Activated CD8-positive, alpha-beta T cell treated with anti-CD3 and anti-CD28 coated beads, Interleukin-2, amount 10 ng/mL, durations not matched to agents 7 days and 5 days (primary cell): ENCODE measurements at places on chromosomes 1 and 21.

DNA sequence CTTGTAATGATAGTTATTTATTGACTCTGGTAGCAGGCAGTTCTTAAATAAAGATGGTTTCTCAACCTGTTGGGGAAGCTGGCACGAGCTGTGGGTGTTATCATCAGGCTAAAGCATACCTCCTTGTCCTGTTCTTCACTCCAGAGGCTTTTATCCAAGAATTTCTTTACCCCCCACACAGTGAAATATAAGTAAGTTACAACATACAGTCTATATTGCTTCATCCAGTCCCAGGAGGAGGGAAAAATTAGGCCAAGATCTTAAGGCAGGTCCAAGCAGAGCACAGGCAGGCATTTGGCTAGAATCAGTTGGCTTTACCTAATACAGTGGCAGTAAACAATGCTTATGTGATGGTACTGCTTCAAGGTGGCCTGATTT lies 6.3 kb downstream of the TMEM81 start:
- DNase-seq: no peak

- DNase-seq: no peak
Measured at GRCh38 chr21:28371713-28372112, 621.0 kb downstream of the LTN1 start.

DNA sequence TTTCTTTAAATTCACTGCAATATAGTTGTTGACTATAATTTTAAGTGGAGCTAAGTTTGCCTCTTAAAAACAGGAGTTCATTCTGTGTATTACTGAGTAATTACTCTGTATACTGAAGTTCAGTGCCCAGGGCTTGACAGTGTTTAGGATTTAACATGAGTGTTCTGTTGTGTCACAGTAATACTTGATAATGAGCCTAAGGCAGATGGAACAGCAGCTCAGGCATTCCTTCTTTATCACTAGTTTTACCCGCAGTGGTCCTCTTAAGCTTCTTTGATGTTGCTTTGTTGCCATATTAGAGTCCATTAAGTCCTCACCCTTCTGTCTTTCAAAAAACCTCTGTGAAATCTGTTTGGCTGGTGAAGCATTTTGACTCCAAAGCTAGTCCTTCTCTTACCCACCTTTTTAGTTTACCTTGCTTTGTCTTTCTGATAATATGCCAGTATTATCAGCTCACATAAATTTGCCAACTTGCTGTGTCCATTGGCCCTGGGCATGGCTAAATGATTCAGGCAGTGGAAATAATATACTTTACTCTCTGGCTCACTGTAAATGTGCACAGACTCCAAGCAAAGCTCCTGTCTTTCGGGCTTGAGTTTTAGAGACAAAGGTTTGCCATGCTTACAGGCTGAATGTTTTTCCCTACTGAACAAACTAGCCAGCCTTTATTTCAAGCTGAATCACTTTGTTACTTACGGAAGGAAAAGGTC lies 17.7 kb downstream of the HIPK1 start:
- DNase-seq: no peak

- no peak for DNase-seq
Measured at GRCh38 chr1:170749549-170749948, 85.6 kb downstream of the PRRX1 start.

DNA sequence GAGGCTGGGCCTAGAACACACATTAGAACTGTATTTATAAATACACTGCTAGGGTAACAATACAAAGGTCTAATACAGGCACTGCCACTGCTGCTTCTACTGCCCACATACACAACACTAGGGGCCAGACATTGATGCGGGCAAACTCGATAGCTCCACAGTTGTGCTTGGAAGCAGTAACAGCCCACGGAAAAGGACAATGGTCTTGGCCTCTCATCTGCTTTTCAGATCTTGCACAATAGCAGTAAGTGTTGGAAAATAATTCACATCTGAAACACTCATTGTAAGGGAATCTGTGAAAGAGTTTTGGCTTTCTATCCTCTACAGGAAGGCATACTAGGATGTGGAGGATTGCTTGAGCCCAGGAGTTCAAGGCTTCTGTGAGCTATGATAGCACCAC lies 6.9 kb upstream of the SPOCD1 start:
- DNase-seq: no peak

- DNase-seq: no peak
Measured at GRCh38 chr1:37319284-37319683, 155.1 kb upstream of the ZC3H12A start.

DNA sequence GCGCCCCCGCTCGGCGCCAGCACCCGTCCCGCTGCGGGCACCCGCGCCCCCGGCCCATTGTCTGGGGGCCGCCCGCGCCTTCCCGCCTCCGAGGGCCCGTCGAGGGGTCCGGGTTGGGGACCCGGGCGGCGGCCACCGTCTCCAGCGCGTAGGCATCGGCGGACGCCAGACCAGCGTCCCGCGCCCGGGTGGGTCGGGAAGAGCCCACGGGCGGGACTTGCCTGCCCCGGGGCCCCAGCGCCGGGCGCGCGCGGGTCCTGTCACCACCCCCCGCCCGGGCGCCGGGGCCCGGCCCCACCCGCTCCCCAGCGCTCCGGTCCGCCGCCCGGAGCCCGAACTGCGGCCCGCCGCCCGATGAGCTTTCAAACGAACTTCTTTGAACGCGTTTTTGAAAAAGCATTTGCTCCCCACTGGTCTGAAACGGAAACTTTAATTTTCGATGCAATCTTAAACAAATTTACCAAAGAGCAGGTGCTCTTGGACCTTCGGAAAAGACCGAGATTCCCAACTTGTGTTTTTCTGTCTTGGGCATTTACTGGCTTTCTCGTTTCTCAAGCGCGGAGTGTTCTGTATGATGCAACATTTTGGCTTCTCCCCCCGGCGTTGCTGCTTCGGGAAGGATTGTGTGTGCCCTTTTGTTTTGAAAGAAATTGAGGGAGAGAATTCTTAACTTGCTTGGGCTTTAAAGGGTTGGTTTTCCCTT lies 615 bp downstream of the CLIC4 start:
- DNase-seq: no peak

GRCh38 chr1:228354390-228355320 lies 52.0 kb downstream of the TRIM11 start:
- DNase-seq: no peak

DNA sequence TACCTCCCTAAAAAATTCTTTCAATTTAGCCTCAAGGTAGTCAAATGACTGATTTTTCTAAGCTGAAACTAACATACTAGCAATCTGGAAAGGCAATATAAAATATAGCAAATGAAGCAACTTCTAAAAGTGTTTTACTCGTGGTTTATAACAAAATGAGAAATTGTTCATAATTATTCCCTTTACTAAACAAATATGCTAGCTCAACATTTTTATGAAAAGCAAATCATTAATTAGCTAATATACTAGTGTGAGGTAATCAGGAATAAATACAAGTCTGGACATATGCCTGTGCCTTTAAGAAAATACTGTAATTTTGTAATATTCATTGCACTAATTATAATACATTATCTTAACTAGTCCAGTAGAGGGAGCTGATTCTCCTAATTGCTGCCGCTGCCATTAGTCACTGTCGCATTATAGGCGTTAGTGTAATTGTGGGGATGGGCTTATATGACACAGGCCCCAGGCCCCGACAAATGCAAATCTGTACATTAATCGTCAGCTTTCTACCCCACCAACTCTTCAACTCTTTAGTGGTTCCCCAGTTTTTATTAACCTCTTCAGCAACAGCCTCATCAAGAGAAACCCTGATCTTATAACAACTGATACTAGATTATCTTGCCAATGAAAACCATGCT lies 160.9 kb downstream of the GABPA start:
- DNase-seq: peak; percentile 22

DNA sequence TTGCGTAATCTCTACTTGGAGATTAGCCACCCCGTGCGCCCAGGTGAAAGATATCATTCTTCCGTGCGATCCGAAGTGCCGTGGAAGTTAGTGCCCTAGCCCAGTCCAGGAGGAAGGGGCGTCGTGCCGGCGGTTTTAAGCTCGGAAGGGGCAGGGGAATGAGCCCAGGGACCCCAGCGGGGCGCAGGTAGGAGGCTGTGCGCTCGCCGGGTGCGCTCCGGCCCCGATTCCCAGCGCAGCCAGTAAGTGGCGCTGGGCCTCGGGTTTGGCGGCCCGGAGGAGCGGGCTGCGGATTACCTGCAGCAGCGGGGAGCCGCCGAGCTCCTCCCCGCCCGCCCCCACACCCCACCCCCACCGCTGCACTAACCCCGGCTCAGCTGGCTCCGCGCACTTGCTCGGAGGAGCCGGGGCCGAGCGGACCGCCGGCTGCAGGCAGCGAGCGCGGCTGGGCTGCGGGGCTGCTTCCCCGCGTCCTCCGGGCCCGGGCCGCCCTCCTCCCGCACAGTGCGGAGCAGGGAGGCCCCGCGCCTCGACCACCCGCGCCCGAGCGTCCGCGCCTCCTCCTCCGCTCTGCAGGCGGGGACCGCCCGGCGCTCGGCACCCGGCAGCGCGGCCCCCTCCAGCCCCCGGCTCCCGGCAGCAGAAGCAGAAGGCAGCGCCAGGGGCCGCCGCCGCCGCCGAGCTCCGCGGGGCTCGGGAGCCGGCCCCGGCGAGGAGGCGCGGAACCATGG lies at the start of gene RYR2:
TSS of gene RYR2 (plus strand) at position 390 of the 731 bp plus-strand sequence. CDS start at position 728, 338 bp downstream.
- DNase-seq: no peak

GRCh38 chr1:119768778-119769177 lies at the start of gene HMGCS2:
TSS of gene HMGCS2 (minus strand) at chr1:119768905. CDS start at chr1:119768844, 61 bp downstream.
- no peak for DNase-seq

DNA sequence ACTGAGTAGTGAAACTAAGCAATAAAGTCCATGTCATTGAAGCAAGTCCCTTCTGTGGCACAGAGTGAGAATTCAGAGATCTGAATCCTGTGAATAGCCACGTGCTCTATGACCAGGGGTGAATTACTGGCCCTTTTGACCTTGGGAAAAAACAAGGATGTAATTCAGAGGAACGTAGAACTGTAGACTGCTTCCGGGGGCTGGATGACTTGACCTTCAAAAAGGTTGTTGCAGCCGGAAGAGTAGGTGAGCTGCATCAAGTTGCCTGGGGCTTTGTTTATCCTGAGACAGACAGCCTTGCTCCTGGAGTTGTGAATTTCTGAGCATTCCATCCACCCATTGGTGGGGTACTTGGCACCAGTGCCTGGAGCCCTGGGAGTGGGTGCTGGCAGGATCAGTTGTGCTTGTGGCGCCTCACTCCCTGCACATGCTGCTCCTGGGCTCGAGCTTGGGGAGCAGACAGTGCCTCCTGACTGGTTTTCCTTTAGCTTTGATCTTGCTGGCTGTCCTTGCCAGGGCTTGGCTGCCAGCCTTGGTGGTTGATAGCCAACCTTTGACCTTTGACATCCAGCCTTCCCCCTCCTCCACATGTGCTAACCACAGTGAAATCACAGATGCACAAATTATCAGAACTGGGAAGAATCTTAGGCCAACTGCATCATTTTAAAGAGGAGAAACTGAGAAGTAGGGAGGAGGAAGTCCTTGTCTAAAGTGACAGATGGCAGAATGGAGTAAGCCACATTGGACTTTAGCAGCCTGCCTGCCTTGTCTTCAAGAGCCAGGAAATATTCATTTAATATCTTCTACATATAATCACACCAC lies 16.2 kb upstream of the MYOG start:
- DNase-seq: peak; percentile 10

DNA sequence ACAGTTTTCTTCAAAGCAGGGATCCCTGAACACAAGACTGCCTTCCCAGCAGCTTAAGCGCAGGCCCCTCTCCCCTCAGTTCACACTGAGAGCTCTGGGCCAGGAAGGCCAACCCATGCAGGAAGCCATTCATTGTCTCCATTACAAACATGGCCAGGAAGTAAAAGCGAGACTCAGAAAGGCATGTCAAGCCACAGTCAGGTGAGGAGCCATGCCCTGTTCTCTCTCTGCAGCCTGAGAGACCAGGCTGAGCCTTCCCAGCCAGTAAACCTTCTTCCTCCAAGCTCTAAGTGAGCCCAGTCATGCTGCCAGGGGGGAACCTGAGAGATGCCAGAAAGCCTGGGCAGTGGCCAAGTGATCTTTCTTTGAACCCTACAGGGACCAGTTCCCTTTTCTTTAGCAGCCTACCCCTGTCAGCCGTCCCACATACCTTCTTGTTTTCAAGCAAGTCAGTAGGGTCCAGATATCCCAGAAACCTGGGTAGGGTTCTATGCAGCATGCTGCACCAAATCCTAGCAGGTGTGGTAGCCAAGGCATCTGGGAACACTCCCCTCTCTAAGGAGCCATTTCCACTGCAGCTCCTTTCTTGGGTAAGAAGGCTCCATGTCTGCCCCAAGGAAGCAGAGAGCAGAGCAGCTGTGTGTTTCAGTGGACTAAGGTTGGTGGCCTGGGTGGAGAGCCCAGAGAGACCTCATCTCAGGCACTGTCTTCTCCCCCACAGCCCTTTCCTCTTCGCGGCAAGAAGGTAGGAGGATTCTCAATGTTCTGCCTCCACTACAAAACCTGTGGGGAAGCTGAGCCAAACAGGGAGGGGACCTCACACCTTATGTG lies 977 bp downstream of the TRAF3IP3 start:
- DNase-seq: peak; percentile 57

- peak; percentile 66 for DNase-seq
Measured at GRCh38 chr1:21647431-21648351, 21.5 kb downstream of the RAP1GAP start.

DNA sequence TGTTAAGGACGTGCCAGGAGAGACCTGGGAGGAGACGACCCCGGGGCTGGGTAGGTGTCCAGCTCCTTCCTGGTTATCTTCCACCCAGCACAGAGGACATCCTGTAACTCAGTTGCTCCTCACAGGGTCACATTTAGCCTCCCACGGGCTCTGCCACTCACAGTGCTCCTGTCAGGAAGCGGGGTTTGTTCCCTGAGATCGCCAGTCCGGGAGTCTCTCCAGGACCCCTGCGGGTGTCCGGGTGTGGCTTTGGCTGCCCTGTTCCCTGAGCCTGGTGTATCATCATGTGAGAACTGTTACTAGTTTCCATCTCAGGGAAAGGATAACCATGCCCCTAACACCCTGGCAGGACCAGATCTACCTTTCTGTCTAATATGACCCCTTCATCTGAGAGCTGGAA lies 158.2 kb upstream of the RUNX1 start:
- DNase-seq: no peak

GRCh38 chr1:191240925-191241324 lies 763.3 kb upstream of the BRINP3 start:
- DNase-seq: no peak

- DNase-seq: no peak
Measured at GRCh38 chr1:200302921-200303290, 106.9 kb downstream of the ZNF281 start.

- no peak for DNase-seq
Measured at GRCh38 chr1:158716335-158716734, 4.2 kb downstream of the OR6K3 start.

DNA sequence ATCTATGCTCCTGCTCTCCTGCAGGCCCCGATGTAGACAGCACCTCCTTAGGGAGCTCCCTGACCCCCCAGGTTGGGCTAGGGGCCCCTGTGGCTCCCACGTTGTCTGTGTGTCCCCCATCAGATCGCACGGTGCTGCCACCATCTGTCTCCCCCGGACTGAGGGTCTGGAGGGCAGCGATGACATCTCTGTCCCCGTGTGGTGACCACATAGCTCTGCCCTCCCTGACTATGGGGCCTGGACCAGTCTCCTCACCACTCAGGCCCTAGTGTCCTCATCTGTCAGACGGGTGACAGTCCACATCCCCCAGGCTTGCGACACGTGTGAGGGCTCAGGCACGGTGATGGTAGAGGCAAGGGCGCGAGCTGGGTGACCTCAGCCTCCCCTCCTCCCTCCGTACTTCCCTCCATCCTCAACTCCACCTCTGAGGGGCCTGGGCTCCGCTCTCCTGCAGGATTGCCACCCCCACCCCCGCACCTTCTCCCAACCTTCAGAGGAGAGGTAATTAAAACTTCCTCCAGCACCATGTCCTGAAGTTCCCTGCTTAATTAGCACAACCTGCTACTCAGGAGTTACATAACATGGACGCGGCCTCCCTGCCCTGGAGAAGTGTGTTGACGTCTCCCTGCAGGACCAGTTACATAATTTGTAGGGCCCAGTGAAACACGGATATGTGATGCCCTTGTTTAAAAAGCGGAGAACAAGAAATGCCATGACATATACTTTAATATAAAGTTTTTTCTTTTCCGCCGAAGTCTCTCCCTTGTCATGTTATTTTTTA lies 288.2 kb downstream of the PTPRU start:
- no peak for DNase-seq
